ENCODE measurements at places on chromosomes 1 and 21.

GRCh38 chr1:3336641-3337630 lies 117.5 kb upstream of the ARHGEF16 start:
- DNase-seq = no peak

DNA sequence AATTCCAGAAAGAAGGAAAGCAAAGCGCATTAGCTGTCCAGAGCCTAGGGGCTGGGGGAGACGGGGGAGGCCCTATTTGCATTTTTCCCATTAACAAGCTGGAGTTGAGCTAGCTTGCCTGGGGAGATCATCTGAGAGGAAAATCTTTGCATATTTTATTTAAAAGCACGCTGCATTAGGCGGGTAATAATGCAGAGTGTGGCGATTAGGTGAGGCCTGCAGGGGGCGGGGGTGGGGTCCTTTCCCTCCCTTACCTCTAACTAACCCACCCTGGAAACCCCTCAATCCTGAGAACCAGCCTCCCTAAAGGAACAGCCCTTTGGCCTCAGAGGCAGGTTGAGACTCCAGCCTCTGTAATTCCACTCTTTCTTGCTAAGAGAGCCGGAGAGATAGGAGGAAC lies 16.2 kb downstream of the C1orf216 start:
- DNase-seq = no peak

- DNase-seq = no peak
These were observed 36.9 kb downstream of the GDAP2 start for GRCh38 chr1:117892512-117892911.

GRCh38 chr1:206931709-206932108 lies 10.0 kb upstream of the FCMR start:
- DNase-seq = no peak

GRCh38 chr21:38326899-38327298 lies 70.1 kb downstream of the KCNJ15 start:
- DNase-seq = no peak

Data from activated effector memory CD4-positive, alpha-beta T cell treated with anti-CD3 and anti-CD28 coated beads, Interleukin-2, amount 50 U/mL, for 16 hours (primary cell).